ENCODE measurements at places on chromosomes 7 and 10.

DNA sequence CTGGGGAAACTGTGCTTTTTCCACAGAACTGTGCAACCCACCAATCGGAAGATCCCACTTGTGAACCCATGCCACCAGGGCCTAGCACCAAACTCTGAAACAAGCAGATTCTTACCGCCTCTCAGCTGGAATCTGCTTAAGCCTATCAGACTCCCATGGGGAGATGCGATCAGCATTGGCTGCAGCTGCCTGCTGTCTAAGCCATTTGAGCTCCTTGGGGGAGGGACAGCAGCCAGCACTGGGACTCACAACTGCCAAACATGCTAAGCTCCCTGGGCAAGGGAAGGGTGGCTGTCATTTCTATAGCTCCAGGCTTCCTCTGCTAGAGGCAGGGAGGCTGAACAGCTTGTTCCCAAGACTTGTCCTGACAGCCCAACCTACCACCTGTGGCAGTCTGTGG, 283.8 kb downstream of the CDK14 start:
- no peak for DNase-seq

DNA sequence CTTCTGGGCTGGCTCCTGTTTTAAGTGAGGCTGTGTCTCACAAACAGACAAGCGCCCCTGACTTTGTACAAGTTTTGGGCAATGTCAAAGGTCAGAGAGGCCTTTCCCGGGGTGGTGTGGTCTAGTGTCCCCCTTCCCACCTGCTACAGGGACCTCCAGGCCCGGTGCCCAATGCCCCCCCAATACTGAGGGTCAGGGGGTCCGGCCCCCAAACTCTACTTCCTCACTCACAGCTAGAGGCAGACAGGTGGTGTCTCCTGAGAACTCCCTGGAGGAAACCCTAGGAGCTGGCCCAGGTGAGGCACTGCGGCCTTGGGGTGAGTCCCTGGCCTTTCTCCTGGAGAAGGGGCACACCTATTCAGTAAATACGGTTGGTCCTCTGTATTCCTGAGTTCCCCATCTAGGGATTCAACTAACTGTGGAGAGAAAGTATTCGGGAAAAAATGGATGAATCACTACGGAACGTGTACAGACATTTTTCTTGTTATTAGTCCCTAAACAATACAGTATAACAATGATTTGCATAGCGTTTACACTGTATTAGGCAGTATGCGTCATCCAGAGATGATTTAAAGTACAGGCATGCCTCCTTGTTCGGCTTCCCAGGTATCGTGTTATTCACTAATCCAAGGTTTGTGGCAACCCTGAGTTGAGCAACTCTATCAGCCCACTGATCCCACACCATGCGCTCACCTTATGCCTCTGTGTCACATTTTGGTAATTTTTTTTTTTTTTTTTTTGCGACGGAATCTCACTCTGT, 308.1 kb downstream of the WDR37 start:
- DNase-seq, result no peak

DNA sequence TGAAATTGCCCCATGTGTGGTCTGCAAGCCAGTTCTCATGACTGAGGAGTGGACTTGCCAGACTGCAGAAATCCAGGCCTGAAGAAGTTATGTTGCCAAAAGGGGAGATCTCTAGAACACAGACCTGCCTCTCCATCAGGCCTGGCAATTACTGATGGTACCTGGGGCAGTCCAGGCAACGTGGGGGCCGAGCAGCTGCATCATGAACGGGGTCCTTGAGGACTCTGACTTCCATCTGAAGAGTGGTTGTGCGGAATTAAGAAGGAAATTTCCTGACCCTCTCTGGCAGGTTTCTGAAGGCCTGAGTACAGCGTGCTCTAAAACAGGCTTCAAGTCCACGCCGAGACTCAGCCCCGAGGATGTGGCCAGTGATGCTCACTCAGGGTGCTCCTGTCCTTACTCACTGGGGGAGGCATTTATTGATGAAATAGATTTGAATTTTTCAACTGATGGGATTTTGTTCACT, 30.4 kb downstream of the RAMP3 start:
- no peak for DNase-seq

DNA sequence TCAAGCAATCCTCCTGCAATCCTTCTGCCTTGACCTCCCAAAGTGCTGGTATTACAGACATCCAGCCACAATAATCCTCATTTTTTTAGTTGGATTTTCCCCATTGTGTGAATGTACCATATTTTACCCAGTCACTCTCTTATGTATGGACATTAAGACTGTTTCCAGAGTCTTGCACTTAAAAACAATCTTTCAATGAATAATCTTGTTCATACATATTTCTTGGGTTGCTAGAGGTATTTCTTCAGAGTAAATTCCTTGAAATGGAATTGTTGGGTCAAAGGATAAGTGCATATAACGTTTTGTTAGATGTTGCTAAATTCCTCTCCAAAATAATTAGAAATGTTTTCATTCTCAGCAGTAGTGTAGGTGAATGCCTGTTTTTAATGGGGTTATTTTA, 283.1 kb upstream of the KAT6B start:
- no peak for DNase-seq

GRCh38 chr10:131936736-131937135, 35.9 kb downstream of the PPP2R2D start:
- no peak for DNase-seq

GRCh38 chr7:149621776-149622175, 124.2 kb upstream of the ZNF746 start:
- no peak for DNase-seq

DNA sequence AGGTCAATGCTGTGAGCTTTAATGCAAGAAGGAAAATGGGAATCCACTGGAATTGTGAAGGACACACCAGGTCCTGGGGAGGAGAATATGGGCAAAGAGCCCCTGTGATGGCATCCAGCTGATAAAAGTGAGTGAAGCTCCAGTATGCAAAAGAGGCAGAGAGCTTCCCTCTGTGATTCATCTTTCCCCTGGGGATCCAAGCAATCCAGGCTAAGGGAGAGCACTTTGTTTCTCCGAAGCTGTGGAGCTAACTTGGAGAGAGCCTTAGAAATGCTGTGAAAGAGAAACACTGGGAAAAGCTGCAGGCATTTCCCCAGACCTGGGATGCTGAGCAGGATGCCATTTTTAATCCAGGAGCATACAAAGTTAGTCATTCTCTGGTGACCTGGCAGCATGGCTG, 489.5 kb downstream of the SH2D4B start:
- no peak for DNase-seq

DNA sequence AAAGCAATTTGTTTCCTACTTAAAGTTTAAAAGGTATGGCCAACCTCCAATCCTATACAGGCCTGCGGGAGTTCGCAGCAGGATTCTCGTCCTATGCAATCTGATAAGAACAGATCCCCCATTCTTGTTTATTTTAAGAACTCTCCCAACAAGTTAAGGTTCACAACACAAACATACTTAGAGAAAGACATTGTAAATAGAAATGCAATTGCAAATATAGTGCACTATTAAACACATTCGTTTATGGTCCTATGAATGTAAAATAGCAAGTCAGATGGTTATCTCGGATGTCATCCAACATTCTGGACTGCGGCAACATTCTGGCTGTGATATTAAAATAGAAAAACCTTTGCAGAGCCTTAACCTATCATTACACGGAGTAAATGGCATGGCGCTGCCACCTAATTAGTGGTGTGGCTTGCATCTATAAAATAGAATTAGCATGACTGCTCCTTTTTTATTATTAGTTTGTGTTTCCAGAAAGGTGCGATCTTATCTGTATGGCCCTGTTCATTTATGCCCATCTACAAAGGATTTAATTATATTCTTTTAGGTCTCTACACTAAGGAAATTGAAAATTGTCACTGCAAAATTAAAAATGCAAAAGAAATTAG, 37.0 kb downstream of the BEND7 start:
- DNase-seq, result no peak

- DNase-seq, result no peak
These were observed 26.4 kb downstream of the ZCCHC24 start for GRCh38 chr10:79418886-79419595.

- no peak for DNase-seq
These were observed 26.0 kb upstream of the MCU start for GRCh38 chr10:72665925-72666324.
